Posterior cingulate gyrus (tissue), 11 donors: ENCODE measurements at places on chromosomes 16 and 17.
A peak's percentile ranks its signal among the peaks of the same experiment; 100 is the strongest.

DNA sequence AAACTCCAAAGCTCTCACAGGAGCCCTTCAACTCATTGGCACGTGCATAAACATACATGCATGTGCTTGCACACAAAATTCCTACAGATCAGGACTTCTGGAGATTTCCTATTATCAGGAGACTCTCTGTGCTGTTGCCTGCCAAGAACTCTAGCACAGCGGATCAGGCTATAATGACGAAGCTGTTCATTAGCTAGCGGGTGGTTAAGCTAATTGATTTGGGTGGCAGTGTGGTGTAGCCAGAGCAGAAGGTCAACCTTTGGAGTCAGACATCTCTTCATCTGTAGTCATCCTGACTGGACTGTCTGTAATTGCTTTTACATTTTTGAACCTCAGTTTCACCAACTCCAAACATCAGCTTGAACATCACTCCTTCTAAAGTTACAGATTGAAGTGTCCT lies 69.0 kb downstream of the KIF2B start:
- no peak for DNase-seq

DNA sequence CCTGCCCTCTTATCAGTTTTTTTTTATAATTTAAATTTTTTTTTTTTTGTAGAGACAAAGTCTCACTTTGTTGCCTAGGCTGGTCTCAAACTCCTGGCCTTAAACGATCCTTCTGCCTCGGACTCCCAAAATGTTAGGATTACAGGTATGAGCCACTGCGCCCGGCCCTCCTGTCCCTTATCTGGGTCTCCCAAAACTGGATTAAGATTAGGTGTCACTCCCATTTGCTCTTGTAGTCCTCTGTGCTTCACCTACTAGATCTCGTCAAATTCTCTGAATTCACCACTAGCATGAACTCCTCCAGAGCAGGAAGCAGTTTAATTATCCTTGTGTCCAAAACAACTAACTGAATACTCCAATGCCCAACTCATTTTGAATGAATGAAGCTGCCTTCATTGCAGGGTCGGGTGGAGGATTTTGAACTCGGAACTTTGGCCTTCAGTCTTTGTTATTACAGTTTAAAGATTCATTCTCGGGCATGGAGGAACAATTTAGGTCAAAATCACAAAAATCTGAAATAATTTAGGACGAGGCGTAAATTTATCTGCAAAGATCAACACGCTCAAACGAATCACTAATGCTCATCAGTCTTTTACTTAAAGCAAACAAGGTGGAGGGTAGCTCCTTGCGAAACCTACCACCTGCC lies 802 bp upstream of the ATXN2L start:
- no peak for DNase-seq

DNA sequence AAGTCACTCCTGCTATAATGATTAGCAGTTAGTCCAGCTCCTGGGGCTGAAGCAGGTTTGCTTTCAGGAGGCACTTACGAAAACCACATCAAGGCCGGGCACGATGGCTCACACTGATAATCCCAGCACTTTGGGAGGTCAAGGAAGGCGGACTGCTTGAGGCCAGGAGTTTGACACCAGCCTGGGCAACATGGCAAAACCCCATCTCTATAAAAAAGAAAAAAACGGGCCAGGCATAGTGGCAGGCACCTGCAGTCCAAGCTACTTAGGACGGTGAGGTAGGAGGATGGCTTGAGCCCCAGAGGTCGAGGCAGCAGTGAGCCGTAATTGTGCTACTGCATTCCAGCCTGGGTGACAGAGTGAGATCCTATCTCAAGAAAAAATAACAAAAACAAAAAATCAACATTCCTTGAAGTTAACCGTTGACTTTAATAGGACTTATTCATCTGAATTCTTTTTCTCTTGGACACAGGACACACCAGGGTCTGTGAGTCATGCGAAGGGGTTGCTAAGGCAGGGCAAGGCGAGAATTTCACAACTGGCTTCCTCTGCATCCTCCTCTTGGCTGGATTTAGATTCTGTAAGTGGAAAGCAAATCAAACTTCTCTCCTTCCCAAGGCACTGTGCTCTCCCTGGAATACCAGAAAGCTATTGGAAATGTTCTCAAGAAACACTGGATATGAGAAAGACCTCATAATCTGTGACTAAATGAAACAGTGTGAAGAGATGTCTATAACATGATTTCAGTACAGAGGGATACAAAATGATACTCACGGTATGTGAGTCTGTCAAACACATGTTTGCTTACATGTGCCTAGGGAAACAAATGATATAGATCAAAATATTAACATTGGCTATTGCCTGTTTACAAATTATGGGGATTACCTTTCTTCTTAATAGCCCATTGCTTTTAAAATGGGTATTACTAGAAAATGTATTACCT lies 99.5 kb downstream of the SYCE1L start:
- DNase-seq: no peak

DNA sequence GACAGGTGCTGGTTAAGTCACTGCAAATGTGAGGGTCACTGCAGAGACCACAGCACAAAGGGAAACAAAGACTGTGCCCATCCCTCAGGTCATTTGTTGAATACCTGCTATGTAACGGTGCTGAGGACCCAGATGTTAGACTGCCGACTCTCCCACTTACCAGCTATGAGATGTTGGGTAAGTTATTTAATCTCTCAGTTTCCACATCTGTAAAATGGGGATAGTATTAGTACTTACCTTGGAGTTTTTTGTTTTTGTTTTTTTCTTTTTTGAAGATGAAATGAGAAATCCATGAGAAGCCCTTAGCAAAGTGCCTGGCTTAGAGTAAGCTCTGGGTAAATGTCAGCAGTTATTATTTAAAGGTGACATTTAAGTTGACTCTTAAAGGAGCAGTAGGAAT lies 50.5 kb upstream of the PMFBP1 start:
- no peak for DNase-seq

DNA sequence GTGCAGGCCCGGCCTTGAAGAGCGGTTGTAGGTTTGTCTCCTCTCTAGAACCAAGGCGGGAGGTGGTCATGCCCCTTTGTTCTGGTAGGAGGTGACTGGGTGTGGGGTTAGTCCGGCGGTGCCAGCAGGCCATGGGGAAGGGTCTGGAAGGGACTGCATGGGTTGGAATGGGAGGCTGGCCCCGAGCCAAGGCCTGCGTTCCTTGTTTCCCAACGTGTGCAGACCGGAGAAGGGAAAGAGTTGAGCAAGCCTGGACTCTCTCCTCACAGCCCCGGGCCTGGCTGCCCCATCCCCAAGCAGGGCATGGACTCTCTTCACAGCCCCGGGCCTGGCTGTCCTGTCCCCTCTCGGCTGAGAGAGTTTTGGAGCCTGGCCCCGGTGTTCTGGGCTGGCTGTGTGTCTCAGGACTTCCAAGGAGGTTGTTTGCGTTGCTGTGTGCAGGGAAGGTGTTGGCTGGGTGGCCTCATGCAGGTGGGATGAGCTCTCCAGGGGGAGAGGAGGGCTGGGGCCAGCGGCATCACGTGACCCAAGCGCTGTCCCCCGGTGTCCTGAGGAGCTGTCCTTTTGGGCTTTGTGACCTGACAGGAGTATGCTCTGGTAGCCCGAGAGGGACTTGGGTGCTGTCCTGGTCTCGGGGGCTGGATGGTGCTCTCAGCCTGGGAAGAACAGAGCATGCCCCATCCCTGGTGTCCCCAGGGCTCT lies 2.6 kb downstream of the CACNA1H start:
- DNase-seq: no peak

GRCh38 chr16:83652943-83653342 lies 154.8 kb upstream of the HSBP1 start:
- no peak for DNase-seq

DNA sequence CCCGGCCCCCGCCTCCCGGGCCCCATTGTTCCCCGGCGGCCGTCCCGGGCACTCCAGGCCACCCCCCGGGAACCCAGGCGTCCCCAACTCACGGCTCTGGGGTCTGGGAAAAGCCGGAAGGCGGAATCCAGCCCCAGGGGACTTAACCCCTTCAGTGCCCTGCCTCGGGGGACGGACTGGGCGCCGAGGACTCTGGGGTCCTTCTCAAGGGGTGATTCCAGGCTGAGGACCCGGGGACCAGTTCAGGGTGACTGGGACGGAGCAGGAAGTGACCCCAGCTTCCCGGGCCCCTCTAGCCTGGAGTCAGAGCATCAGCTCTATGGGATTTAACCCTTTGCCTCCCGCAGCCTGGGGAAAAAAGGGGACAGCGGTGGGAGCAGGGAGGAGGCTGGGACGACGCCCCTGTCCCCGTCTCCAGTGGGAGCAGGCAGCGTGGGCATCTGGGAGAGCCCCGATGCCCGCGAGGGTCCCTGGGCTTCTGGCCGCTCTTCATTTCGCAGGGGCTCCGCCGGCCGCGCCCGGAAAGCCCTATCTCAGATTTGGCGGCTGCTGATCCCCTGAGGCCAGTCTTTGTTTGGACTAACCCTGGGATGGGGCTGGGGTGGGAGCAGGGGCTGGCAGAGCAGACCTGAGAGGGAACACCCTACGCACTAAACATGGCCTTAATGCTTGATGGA lies at the start of gene ZNF629:
Gene ZNF629, minus strand, starts transcription at position 270 of the 677 bp plus-strand sequence. CDS start 2,723 bp downstream, outside the sequence.
- peak; percentile 77 for DNase-seq

GRCh38 chr17:6487251-6488007 lies 43.2 kb downstream of the PIMREG start:
- DNase-seq: no peak

- DNase-seq: no peak
These were observed 2.5 kb upstream of the SMPD3 start for GRCh38 chr16:68450741-68451255.

DNA sequence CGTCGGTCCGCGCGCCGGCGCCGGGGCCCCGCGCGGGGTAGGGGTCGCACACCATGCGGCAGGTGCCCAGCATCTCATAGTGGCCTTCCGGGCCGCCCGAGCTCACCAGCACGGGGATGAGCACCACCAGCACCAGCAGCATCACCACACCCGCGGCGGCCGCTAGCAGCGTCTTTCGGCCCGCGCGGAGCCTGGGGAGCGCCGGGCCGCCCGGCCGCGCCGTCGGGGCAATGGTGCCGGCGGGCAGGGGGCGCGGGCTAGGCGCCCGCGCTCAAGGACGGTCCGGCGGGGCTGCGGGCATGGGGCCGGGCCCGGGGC lies 237 bp downstream of the C1QL1 start:
- no peak for DNase-seq

- DNase-seq: no peak
These were observed 4.7 kb downstream of the IL17C start for GRCh38 chr16:88642881-88643643.

- DNase-seq: no peak
These were observed 9.4 kb downstream of the GGA2 start for GRCh38 chr16:23500862-23501225.

DNA sequence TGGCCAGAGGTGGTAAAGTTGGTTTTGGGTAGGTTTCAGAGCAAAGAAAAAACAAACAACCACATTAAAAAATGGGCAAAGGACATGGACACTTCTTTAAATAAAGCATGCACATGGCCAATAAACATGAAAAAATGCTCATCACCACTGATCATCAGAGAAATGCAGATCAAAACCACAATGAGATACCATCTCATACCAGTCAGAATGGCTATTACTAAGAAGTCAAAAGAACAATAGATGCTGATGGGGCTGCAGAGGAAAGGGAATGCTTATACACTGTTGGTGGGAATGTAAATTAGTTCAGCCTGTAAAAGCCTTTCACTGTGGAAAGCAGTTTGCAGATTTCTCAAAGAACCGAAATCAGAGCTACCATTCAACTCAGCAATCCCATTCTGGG lies 598.4 kb upstream of the SOX9 start:
- no peak for DNase-seq
